ENCODE measurements at places on chromosomes 5 and 9. TPM values are rescaled to one million over a fixed set of nuclear protein-coding genes. Genes with fewer than 3 reads are reported as not detected.

The MYOZ3 gene
- total RNA-seq, result not detected

DNA sequence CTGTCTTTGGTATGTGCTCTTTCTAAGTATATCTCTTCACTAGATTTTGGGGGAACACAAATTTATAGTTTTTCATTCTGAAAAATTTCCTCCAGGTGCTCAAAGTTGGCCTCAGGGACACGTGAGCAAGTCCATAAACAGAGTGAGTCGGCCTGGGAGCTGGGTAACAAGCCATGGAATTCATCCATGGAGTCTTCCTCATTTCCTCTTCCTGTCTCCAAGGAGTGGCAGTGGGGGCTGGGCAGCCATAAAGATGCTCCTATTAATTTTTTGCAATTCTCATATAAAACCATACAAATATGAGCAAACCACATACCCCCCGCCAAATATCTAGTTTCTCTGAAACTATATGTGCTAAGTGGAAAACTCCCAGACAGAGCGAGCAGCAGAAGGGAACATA, 136.6 kb upstream of the OTULINL start:
- H3K27me3 ChIP-seq, result no peaks in the 10 kb centered on the region
- no peak overlapping the region for H3K27ac ChIP-seq
- H3K4me3 ChIP-seq, result no peak overlapping the region
- H3K4me1 ChIP-seq, result no peaks in the 10 kb centered on the region
- no peaks in the 10 kb centered on the region for H3K36me3 ChIP-seq
- no peak for DNase-seq

DNA sequence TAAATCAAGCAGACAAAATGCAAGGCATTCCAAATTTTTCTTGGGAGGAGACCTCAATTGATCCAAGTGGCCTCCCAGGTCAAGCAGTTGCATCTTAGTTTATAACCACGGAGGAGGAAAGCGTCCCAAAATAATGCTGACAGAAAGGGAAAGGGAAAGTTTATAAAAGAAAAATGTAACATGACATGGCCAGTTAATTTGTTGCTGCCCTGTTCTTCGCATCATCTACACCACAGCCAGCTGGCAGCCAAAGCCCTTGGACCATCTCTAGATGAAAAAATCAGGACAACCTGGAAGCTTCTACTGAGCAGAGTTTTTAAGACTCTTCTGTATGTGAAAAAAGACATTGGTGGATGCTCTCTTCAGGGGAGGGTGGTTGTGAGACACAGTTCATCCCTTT, 128.8 kb upstream of the FBXL7 start:
- DNase-seq, result no peak
- H3K4me1 ChIP-seq, result no peaks in the 10 kb centered on the region
- H3K36me3 ChIP-seq, result no peaks in the 10 kb centered on the region
- no peak overlapping the region for H3K4me3 ChIP-seq
- H3K27me3 ChIP-seq, result no peaks in the 10 kb centered on the region

The ADAMTS2 gene
- total RNA-seq, result not detected

DNA sequence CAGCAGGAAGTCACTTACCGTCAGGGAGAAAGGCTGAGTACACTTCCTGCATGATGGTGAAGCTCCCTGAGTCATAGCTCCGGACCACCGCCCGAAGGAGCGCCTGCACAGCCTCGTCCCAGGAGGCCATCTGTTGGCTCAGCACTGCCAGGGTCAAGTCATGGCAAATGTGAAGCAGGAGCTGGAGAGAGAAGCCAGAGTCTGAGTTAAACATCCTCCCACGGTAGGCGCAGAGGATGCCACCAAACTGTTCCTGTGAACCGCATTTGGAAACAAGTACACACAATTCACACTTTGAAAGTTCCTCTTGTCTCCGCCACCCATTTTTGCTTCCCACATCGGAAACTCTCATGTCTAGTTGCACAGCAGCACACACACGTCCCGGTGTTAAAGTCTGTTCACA, 33.9 kb downstream of the CNOT8 start:
- no peaks in the 10 kb centered on the region for H3K4me1 ChIP-seq
- H3K27ac ChIP-seq, result no peak overlapping the region
- H3K36me3 ChIP-seq, result peaks cover 3% of the 10 kb centered on the region
- no peak for DNase-seq

The HAPLN1 gene
- not detected for total RNA-seq

The CRB2 gene
- not detected for total RNA-seq

DNA sequence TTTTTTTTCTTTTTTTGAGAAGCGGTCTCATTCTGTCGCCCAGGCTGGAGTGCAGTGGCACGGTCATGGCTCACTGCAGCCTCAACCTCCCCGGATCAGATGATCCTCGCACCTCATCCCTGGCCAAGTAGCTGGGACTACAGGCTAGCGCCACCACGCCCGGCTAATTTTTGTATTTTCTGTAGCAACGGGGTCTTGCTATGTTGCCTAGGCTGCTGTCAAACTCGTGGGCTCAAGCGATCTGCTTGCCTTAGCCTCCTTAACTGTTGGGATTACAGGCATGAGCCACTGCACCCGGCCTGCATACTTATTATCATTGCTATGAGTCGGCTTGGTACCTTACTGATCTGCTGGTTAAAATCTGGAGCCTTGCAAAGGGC, 790 bp upstream of the IARS1 start:
- H3K27ac ChIP-seq, result peak overlapping the region; percentile 78
- H3K27me3 ChIP-seq, result no peaks in the 10 kb centered on the region
- DNase-seq, result no peak
- peaks cover 3% of the 10 kb centered on the region for H3K36me3 ChIP-seq
- H3K4me1 ChIP-seq, result peaks cover 17% of the 10 kb centered on the region
